Activated T-helper 1 cell treated with anti-CD3 and anti-CD28 coated beads, Interleukin-12 subunit alpha, Interleukin-12 subunit beta, Interleukin-2, Interleukin-4 antibody, amounts not matched to agents 30 ng/mL and 10 ng/mL and 1 ng/mL, durations not matched to agents 14 hours and 24 hours and 36 hours (primary cell): ENCODE measurements at places on chromosomes 5 and 9.

DNA sequence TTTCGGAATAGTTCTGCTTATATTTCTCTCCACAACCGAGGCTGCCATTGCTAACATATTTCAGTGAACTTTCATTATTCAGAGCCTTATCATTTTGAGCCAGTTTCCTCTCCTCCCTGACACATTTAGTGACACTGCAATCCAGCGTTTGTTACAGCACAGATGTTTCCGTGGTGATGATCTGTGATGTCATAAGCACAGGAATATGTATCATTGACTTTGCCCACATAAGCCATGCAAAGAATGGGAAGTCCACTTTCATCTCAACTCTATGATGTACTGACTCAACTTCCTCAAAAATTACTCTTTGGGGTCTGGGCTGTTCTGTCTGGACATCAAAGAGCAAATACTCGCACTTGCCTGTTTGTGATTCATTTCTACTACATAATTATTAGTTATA is 291.8 kb downstream of the EBF1 start:
- H3K36me3 ChIP-seq: peaks cover 1% of the 10 kb centered on the region
- no peak overlapping the region for H3K27ac ChIP-seq
- H3K4me3 ChIP-seq: no peak overlapping the region

GRCh38 chr5:12323637-12324229 is 419.5 kb upstream of the CTNND2 start:
- H3K4me3 ChIP-seq: no peak overlapping the region
- no peaks in the 10 kb centered on the region for H3K4me1 ChIP-seq
- no peak overlapping the region for H3K27ac ChIP-seq
- H3K36me3 ChIP-seq: no peaks in the 10 kb centered on the region
- H3K27me3 ChIP-seq: no peaks in the 10 kb centered on the region

DNA sequence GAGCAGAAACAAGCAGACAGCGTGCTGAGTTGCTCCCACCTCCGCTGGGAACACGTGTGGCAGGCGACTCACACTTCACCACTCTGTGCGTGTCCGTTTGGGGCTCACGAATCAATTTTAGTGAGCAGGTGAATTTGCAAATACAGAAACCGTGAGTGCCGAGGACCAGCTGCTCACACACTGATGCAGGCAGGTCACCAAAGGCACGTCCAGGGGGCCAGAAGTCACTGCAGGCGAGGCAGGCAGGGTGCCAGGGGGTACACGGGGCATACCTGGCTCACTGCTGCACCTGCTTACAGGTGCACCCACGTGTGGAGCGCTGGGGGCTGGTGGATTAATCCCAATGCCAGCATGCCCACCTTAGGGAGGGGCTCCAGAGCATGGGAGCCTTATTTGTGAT is 68.8 kb downstream of the ZNF354C start:
- no peak overlapping the region for H3K27ac ChIP-seq
- no peaks in the 10 kb centered on the region for H3K27me3 ChIP-seq
- H3K36me3 ChIP-seq: no peaks in the 10 kb centered on the region

DNA sequence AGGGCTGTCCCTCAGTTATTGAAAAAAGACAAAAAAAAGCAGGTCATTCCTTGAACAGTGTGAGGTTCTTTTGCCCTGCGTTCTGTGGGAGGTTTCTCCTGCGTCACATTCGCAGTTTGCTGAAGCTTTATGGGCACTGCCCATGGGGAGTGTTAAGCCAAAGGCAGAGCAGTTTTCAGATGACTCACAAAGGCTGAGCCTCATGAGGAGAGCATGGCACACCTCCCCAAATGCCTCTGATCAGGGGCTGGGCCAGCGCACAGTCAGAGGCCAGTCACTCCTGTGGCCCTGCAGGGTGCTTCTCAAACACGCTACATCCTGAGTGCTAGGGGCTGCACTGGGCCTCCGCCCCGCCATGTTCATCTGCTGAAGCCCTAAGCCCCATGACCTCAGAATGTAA is 38.4 kb downstream of the IRX1 start:
- no peaks in the 10 kb centered on the region for H3K27me3 ChIP-seq
- H3K27ac ChIP-seq: no peak overlapping the region
- no peak overlapping the region for H3K4me3 ChIP-seq
- H3K4me1 ChIP-seq: no peaks in the 10 kb centered on the region
- H3K36me3 ChIP-seq: no peaks in the 10 kb centered on the region
- DNase-seq: no peak

- H3K4me1 ChIP-seq: no peaks in the 10 kb centered on the region
- H3K36me3 ChIP-seq: no peaks in the 10 kb centered on the region
- H3K27me3 ChIP-seq: no peaks in the 10 kb centered on the region
- H3K27ac ChIP-seq: no peak overlapping the region
- no peak for DNase-seq
Observed at GRCh38 chr9:8718121-8718725, 918.6 kb upstream of the DMAC1 start.

DNA sequence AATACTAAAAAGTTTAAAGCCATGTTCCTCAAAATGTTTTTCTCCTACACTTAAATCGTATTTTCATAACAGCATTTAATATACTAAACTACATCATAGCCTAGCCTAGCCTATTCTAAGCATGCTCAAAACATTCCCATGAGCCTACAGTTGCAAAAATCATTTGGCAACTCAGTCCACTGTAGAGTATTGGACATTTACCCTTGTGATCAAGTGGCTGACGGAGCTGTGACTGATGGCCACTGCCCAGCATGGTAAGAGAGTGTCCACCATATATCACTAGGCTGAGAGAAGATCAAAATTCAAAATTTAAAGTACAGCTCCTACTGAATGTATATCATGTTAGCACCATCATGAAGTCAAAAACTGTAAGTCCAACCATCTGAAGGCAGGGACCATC is 30.9 kb downstream of the SEMA5A start:
- no peak for DNase-seq
- no peak overlapping the region for H3K27ac ChIP-seq
- H3K27me3 ChIP-seq: no peaks in the 10 kb centered on the region
- no peaks in the 10 kb centered on the region for H3K4me1 ChIP-seq
- no peaks in the 10 kb centered on the region for H3K36me3 ChIP-seq
- H3K4me3 ChIP-seq: no peak overlapping the region

DNA sequence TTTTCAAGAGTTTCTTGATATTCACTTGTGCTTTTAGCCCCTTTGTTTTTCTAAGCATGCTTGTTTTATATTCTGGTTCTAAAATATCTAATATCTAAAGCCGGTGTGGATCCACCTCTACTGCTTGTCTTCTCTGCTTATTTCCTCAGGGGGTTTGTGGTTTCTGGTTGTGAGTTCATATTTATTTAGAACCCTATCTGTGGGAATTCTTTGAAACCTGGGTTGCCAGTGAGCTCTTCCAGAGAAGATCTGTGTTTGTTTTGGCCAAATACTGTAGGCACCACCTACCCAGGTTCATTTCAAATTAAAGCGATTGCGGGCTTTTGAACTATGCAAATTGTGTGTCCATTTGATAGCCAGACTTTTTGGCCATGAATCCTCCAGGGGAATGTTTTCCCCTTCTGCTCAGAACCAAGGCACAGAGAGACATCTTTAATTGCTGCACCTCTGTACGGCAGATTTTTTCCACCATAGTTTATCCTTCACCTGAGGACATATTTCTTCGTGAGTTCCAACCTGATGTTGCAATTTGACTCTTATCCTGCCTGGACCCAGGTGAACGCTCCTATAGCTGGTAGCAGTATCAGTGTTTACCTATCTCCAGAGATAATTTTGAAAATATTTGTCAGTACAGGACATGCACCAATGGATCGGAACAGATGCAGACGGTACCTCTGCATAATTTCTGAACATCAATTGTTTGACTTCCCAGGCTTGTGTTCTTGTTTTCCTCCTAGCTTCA is 2.4 kb upstream of the ZBTB43 start:
- H3K27me3 ChIP-seq: peaks cover 2% of the 10 kb centered on the region
- no peak for DNase-seq
- H3K4me3 ChIP-seq: no peak overlapping the region
- H3K27ac ChIP-seq: no peak overlapping the region

DNA sequence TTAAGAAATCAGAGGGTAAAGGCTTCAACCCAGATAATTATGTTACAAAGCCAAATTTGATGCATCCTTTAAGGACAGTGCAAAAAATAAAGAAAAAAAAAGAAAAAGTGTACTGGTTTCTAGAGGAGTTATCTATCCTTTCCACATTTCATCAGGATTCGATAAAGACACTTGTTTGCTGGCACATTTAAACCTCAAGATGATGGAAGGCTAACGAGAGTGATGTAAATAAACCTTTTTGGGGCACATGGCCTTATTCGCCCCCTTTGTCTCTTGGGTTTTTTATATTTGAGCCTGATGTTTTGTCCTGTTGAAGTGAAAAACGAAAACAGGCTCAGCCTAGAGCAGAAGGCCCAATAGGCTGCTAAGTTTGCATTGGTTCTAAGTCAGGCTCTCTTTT is 416.5 kb downstream of the TAF11L14 start:
- no peaks in the 10 kb centered on the region for H3K27me3 ChIP-seq
- no peak overlapping the region for H3K4me3 ChIP-seq
- no peaks in the 10 kb centered on the region for H3K36me3 ChIP-seq
- H3K4me1 ChIP-seq: no peaks in the 10 kb centered on the region
- no peak overlapping the region for H3K27ac ChIP-seq

DNA sequence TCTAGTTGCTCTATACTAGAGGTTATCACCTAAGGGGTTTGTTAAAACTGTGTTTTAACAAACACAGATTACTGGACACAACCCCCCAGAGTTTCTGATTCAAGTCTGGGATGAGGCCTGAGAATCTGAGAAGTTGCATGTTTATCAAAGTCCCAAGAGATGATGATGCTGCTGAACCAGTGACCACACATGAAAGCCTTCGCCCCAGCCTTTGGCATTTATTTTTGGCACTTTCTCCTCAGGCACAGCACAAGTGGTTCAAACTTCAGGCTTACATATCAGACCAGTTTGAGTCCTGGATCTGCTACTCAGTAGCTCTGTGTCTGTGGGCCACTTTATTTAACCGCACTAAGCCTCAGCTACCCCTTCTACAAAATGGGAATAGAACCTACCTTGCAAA is 407.2 kb upstream of the PIK3R1 start:
- no peak overlapping the region for H3K4me3 ChIP-seq
- no peaks in the 10 kb centered on the region for H3K27me3 ChIP-seq
- DNase-seq: no peak
- no peak overlapping the region for H3K27ac ChIP-seq
- no peaks in the 10 kb centered on the region for H3K36me3 ChIP-seq
- H3K4me1 ChIP-seq: no peaks in the 10 kb centered on the region

DNA sequence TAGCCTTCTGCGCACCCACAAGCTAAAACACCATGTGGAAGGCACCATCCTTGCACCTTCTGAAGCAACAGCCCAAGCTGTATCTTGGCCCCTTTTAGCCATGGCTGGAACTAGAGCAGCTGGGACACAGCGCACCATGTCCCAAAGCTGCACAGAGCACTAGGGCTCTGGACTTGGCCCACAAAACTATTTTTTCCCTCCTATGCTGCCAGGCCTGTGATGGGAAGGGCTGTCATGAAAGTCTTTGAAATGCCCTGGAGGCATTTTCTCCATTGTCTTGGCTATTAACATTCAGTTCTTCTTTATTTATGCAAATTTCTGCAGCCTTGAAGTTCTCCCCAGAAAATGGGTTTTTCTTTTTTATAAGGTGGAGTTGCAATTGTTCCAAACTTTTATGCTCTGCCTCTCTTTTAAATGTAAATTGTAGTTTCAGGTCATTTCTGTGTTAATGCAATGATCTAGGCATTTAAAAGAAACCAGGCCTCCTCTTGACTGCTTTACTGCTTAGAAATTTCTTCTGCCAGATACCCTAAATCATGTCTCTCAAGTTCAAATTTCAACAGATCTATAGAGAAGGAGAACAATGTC is 996.3 kb downstream of the TAF11L14 start:
- no peaks in the 10 kb centered on the region for H3K4me1 ChIP-seq
- H3K4me3 ChIP-seq: no peak overlapping the region
- no peaks in the 10 kb centered on the region for H3K36me3 ChIP-seq
- no peaks in the 10 kb centered on the region for H3K27me3 ChIP-seq
- no peak overlapping the region for H3K27ac ChIP-seq
- no peak for DNase-seq

DNA sequence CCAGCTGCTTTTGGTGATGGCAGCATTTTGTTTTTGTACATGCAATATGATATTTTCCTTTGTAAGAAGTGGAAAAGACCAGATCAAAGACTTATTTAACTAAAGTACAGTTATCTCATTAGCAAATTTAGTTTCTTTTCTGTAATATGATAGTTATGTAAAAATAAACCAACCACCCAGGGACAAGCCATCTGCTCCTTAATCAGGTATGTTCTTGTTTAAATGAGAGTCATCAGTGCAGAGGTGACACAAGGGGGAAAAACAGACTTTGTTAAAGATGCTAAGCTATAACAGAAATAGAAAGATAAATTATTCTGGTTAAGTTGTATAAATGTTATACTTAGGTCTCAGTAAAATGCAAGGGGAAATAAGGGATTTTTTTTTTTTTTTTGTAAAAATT is 805.7 kb upstream of the SEMA6A start:
- no peak overlapping the region for H3K4me3 ChIP-seq
- no peak for DNase-seq
- H3K27ac ChIP-seq: no peak overlapping the region
- H3K4me1 ChIP-seq: no peaks in the 10 kb centered on the region

- H3K4me1 ChIP-seq: no peaks in the 10 kb centered on the region
- H3K27me3 ChIP-seq: peaks cover 2% of the 10 kb centered on the region
- no peak overlapping the region for H3K27ac ChIP-seq
- H3K4me3 ChIP-seq: no peak overlapping the region
- DNase-seq: no peak
Observed at GRCh38 chr9:70080481-70081119, 37.0 kb downstream of the MAMDC2 start.

DNA sequence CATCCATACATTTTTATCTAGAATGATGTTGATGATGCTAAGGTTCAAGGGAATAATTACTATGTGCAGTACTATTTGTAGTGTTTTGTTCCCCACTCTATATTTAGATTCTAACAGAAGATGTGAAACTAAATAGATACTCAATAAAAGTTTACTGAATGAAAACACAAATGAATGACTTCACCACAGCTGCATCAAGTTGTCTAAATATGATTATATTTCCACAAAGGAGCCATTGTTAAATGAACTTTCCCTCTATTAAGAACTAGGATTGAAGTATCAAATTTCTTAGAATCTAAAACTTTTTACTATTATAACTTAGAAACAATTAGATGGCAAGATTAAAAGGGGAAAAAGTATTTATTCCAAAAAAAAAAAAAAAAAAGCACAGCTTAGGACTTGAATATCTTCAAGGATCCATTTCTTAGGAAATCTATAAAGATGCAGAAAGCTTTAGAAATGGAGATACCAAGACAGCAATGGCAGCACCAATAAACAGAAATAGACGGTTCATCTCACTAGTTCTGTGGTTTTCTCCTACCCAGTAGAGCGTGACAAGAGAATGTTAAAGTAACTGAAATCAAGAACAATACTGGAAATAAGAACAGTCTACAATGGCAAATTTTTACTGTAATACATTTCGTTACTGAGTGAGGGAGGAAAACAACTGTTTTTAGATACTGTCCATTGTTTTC is 347.6 kb downstream of the EBF1 start:
- H3K4me3 ChIP-seq: no peak overlapping the region
- no peaks in the 10 kb centered on the region for H3K36me3 ChIP-seq
- no peak for DNase-seq
- H3K27ac ChIP-seq: no peak overlapping the region
- H3K4me1 ChIP-seq: peaks cover 9% of the 10 kb centered on the region
